ENCODE measurements at places on chromosomes 6 and 20. TPM values are rescaled to one million over a fixed set of nuclear protein-coding genes. Genes with fewer than 3 reads are reported as not detected.
A peak's percentile ranks its signal among the peaks of the same experiment; 100 is the strongest.

- no peak for DNase-seq
Observed at GRCh38 chr6:154721460-154721859, 11.8 kb upstream of the SCAF8 start.

- no peak for DNase-seq
Observed at GRCh38 chr6:4055420-4056041, 23.4 kb downstream of the FAM217A start.

- DNase-seq: peak; percentile 65
Observed at GRCh38 chr6:7615611-7616383, 25.8 kb downstream of the SNRNP48 start.

- no peak for DNase-seq
Observed at GRCh38 chr20:40757087-40757486, 68.1 kb upstream of the MAFB start.

DNA sequence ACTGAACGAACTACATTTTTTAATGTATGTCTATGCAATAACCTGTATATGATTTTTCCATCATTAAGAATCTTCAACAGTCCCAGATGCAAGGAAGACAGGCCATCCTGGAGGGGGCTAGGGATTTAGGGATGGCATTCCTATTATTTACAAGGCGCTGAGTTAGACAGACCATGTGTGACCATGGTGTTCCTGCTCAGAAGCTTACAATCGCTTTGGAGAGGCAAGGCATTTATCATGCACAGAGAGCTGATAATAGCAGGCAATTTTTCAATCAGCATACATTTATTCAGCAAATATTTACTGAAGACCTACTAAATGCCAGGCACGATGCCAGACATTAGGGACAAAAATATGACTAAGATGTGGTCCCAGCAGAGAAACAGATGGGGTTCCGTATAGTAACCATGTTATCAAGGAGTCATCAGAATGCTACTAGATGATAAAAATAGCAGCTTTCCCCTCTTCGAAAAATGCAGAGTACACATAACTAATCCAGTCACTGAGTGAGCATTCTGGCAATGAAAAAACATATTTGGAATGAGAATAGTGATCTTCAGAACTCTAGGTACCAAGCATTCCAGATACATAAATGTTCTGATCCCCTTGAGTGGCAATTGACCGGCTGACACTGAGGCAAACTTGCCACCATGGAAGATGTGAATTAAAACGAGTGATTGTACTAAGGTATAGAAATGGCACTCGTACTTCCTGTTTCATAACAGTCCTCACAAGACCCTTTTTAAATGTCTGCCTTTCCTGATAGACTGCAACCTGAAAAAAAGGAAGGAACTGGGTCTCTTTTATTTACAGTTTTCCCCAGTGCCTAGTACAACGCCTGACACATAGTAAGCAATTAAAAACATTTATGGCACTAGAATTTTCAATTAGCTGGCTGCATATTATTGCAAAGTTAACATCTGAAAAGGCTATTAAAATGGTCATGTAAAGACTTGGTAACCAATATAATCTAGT, 135.7 kb downstream of the ATXN1 start:
- no peak for DNase-seq

DNA sequence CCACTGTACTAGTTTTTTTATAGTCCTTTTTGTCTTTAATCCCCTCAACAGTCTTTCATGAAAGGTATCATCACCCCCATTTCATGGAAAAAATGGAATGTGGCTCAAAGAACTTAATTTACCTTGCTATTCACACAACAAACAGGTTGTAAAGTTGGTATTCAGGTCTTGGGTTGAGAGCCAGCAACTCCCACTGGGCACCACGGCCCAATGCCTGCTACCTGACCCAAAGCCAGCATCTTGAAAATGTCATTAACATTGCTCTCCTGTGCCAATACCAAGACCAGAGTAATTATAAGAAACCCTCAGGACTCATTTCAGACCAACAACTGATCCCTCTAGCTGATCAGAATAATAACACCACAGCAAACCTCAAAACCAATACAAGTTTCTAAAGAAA, 75.7 kb downstream of the METTL24 start:
- no peak for DNase-seq

GRCh38 chr6:151008425-151008824, 142.9 kb downstream of the MTHFD1L start:
- no peak for DNase-seq

DNA sequence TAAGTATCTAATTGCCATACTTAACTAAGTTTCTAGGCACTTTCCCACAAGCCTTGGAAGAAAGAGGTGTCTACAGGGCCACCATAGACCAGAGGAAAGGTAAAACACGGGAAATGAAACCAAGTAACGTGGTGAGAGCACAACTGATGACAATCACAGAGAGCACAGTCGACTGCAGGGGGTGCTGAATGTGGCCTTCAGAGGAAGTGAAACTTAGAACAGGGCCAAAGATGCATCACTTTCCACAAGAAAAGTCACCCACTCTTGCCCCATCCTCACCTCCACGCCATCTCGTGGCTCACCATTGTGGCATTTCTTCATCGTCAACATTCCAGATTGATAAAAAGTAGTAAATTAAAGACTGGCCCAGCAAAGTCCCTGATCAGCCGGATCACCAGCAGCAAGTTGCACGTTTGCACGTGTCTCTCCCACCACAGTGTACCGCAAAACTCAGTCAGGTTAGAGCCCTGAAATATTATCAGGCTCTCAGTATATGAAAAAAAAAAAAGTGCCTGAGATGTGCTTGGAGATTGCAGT, 31.4 kb downstream of the HIVEP2 start:
- no peak for DNase-seq

DNA sequence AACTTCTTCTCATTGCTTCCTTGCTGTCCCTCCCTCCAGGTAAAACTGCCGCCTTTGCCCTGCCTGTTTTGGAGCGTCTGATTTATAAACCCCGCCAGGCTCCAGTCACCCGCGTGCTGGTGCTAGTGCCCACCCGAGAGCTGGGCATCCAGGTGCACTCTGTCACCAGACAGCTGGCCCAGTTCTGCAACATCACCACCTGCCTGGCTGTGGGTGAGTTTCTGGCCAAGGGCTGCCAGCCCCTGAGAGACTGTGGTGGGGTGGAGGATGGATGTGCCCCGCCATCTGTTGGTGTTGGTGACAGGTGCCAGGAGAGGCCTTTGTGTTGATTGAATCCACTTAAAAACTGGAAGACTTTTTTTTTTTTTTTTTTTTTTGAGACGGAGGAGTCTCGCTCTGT, 9.5 kb downstream of the DDX27 start:
- no peak for DNase-seq

DNA sequence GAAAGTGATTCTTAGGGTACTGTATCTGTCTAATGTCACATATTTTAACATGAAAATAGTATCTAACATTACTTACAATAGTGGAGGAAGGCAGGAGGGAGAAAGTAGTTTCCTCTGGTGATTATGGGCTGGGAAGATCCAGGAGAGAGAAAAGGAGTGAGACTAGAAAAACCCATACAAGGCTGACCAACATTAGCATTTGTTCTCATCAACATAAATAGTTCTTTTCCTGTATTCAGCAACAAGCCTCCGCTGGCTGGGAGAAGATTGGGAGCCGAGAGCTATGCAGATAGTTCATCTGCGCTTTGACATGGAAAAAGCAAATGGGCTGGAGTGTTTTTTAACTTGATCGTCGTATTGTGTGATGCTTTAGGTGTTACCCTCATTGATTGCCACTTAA, 239.4 kb downstream of the PHACTR1 start:
- no peak for DNase-seq

GRCh38 chr20:61662226-61662967, 403.3 kb downstream of the TAF4 start:
- no peak for DNase-seq

Gene TCP11
- 1.9 TPM for polyA plus RNA-seq
